ENCODE measurements at places on chromosomes 6 and 20.

DNA sequence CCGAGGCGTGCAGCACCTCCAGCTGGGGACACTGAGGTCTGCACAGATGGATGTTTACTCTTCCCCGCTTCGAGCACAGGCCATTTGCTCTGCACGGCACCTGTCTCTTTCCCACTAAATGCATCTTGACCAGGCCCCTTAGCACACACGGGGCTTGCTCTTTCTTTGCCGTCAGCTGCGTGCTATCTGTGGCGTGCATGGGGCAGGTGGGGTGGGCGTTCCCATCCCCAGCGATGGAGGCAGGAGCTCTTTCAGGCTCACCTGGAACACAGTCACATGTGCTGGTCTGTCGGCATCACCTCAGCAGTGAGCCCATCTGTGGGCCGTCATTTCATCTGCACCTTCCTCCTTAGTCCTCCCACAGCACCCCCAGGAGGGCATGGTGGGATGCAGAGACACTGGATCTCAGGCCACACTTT is 35.1 kb downstream of the RBM38 start:
- DNase-seq: no peak

DNA sequence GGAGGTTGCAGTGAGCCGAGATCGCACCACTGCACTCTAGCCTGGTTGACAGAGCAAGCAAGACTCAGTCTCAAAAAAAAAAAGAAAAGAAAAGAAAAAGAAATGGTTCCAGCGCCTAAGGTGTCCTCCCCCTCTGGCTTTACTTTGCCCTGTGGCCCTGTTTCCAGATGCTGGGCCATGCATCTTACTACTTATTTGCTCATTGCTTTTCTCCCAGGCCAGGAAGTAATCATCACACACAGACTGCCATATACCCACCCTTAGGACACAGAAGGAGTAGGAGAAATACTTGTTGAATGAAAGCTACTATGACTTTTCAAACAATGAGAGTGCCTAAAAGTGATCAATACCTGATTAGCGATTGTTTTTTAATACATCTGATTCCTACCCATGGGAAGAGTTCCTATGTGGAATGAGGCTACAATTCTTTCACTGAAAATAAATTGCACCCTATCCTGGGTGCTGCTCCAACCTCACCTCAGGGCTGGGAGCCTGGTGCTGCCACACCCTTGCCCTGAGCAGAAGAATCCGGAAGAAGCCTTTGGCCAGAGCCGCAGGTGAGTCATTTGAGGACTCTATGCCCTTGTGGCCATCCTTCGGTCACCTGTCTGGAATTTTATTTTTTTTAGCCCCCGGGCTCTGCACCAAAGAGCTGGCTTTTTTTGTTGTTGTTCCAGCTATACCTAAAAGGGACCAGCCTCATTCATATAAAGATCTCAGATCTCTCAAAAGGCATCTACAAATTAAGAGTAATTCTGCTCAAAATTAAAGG is 22.7 kb upstream of the TFAP2C start:
- DNase-seq: no peak

DNA sequence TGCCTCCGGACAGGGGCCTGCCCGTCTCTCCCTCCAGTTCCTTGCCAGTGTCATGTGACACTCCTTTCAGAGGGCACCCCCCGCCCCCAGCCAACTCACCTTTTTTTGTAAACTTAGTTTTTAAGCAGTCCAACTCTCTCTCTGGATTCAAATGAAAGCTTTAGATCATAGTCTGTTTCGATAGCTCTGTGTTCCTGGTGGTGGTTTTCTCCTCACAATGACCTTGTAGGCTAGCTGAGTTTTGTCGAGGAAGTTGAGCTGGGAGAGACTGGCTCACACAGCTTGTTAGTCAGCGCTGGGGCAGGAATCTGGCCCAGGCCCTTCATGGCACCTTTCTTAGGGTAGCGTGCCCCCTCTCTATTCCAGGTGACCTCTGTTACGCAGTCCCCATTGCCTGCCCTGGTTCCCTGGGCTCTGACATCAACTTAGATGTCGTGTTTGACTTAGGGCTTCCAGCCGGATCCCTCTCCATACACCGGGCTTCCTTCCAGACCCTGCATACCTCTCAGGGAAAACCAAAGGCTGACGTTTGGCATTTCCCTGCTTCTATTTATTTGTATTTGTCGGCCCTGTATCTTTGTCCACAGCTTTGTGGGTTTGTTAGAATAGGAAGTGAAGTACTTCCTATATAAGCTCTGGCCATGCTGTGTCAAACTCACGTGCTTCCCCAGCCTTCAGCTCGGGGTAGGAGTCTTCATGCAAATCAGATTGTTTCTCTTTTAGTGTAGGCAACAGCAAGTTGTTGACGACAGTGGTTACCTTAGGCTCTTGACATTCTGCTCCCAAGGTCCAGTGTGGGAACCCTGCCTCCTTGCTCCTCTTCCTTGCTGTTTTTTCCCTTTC is 12.7 kb downstream of the IGF2R start:
- DNase-seq: no peak

- no peak for DNase-seq
These were observed 84.1 kb downstream of the BTBD9 start for GRCh38 chr6:38555606-38556005.

GRCh38 chr20:24359321-24360027 is 110.0 kb upstream of the SYNDIG1 start:
- DNase-seq: no peak

- DNase-seq: no peak
These were observed 54.6 kb downstream of the FYN start for GRCh38 chr6:111818539-111819226.

Measured in LHCN-M2 (cell line).